Camera-type eye (tissue), 1 donor: ENCODE measurements at places on chromosomes 1 and 21. TPM values are rescaled to one million over a fixed set of nuclear protein-coding genes. Genes with fewer than 3 reads are reported as not detected.

Gene GJA9
- not detected for total RNA-seq

Gene FMOD
- total RNA-seq = 137 TPM

Gene RXFP4
- not detected for total RNA-seq

Gene LCE3D
- total RNA-seq = not detected

Gene UMODL1
- total RNA-seq = 0.16 TPM

Gene GBP1
- 30.1 TPM for total RNA-seq
